ENCODE measurements at places on chromosomes 16 and 17. TPM values are rescaled to one million over a fixed set of nuclear protein-coding genes. Genes with fewer than 3 reads are reported as not detected.

- DNase-seq, result no peak
Observed at GRCh38 chr17:8542599-8543502, 87.7 kb downstream of the MYH10 start.

DNA sequence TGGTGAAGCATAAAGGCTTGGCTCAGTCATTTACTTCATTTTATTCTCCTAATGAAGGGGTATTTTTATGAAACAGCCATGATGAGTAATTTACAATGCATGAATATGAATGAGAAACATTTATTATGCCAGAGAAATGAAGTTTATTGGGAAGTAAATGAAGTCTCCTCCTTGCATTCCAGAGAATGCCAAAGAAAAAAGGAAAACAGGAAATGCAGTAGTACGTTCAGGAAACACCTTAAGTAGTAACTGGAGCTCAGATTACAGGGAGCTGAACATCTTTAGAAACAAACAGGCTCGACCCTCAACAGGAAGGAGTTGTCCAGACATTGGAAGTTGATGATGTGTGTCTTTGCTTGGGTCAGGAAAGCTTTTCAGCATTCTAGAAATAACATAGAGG, 4.6 kb downstream of the KRT34 start:
- DNase-seq, result no peak

- no peak for DNase-seq
Observed at GRCh38 chr16:34078691-34079090, 619.3 kb downstream of the TP53TG3F start.

- no peak for DNase-seq
Observed at GRCh38 chr17:65170839-65171238, 33.7 kb downstream of the RGS9 start.

AOC2 gene
- total RNA-seq, result 1.2 TPM

CDH1 gene
- 3.3 TPM for total RNA-seq
